ENCODE measurements at places on chromosomes 11 and 22. TPM values are rescaled to one million over a fixed set of nuclear protein-coding genes. Genes with fewer than 3 reads are reported as not detected.

DNA sequence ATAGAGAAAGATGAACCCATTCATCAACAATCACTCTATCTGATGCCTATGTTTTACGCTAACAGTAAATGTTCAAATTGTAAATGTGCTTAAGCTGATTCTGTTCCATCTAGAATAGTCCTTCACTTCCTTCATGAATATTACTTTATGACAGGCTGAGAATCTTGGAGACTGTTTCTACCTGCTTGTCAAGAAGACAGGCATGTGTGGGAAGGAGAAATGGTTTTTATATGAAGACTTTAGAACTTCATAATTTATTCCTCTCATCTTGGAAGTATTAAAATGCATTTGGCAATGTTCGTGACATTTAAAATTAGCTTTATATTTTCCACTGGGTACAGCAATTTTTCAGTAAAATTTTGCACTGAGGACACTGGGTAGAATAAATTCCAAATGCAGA lies 41.0 kb downstream of the ELMOD1 start:
- no peaks in the 10 kb centered on the region for H3K36me3 ChIP-seq
- no peak overlapping the region for H3K4me3 ChIP-seq
- no peaks in the 10 kb centered on the region for H3K27me3 ChIP-seq
- H3K4me1 ChIP-seq, result no peaks in the 10 kb centered on the region
- no peak overlapping the region for H3K27ac ChIP-seq
- no peak for DNase-seq

DNA sequence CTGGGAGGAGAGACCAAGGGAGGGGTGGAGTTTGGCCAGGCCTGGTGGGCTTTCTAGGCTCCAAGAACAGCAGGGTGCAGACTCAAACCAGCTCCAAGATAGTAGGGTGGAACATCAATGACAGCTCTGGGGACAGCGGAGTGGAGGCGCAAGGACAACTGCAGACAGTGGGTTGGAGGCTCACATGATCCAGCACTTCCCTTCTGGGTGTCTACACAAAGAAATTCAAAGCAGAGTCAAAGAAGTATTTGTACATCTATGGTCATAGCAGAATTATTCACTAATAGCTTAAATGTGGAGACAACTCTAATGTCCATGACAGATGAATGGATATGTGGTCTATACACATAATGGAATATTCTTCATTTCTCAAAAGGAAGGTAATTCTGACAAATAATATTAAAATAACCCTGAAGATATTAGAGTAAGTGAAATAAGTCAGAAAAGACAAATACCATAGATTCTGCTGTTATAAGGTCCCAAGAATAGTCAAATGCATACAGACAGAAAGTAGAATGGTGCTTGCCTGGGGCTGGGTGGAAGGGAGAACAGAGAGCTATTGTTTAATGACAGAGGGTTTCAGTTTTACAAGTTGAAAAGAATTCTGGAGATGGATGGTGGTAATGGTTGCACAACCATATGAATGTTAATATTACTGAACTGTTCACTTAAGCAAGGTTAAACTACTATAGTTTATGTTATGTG lies 5.5 kb upstream of the GAB4 start:
- no peaks in the 10 kb centered on the region for H3K27me3 ChIP-seq
- H3K4me1 ChIP-seq, result no peaks in the 10 kb centered on the region
- H3K4me3 ChIP-seq, result no peak overlapping the region
- no peaks in the 10 kb centered on the region for H3K36me3 ChIP-seq
- H3K27ac ChIP-seq, result no peak overlapping the region
- no peak for DNase-seq

- H3K4me1 ChIP-seq, result peaks cover 29% of the 10 kb centered on the region
- no peaks in the 10 kb centered on the region for H3K27me3 ChIP-seq
- peak overlapping the region; percentile 60 for H3K4me3 ChIP-seq
- peak overlapping the region; percentile 32 for H3K27ac ChIP-seq
Measured at GRCh38 chr11:46296528-46297448, 19.3 kb downstream of the CREB3L1 start.

DNA sequence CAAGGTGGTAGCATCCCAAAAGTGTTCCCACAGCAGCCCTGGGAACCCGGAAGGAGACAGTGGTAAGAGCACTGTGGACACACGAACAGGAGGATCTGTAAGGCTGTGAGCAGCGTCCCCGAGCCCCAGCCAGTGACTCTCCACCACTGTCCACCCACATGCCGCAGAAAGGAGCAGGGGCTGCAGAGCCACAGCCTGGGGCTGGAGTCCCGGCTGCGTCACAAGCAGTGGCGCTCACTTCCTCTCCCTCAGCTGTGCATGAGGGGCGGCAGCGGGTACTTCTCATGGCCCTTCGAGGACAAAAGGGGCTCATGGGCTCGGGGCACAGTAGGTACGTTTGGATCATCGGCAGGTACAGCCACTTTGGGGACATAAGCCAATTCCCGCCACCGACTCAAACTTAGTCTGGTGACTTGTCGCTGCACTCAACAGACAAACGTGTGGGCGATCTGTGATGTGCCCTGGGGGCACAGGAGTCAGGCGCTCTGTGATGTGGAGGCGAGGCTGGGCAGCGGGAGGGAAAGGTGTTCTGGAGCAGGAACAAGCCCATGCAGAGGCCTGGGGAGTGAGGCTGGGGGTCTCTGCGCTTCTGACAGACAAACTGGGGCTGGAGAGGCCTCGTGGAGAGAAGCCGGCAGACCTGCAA lies 68.5 kb downstream of the SCUBE1 start:
- no peaks in the 10 kb centered on the region for H3K27me3 ChIP-seq
- H3K36me3 ChIP-seq, result no peaks in the 10 kb centered on the region
- no peak for DNase-seq
- no peak overlapping the region for H3K4me3 ChIP-seq
- peaks cover 10% of the 10 kb centered on the region for H3K4me1 ChIP-seq

- no peaks in the 10 kb centered on the region for H3K4me1 ChIP-seq
- DNase-seq, result no peak
- no peaks in the 10 kb centered on the region for H3K36me3 ChIP-seq
- H3K27me3 ChIP-seq, result no peaks in the 10 kb centered on the region
- H3K27ac ChIP-seq, result no peak overlapping the region
- no peak overlapping the region for H3K4me3 ChIP-seq
Measured at GRCh38 chr22:22717664-22718063, 73.2 kb downstream of the GGTLC2 start.

DNA sequence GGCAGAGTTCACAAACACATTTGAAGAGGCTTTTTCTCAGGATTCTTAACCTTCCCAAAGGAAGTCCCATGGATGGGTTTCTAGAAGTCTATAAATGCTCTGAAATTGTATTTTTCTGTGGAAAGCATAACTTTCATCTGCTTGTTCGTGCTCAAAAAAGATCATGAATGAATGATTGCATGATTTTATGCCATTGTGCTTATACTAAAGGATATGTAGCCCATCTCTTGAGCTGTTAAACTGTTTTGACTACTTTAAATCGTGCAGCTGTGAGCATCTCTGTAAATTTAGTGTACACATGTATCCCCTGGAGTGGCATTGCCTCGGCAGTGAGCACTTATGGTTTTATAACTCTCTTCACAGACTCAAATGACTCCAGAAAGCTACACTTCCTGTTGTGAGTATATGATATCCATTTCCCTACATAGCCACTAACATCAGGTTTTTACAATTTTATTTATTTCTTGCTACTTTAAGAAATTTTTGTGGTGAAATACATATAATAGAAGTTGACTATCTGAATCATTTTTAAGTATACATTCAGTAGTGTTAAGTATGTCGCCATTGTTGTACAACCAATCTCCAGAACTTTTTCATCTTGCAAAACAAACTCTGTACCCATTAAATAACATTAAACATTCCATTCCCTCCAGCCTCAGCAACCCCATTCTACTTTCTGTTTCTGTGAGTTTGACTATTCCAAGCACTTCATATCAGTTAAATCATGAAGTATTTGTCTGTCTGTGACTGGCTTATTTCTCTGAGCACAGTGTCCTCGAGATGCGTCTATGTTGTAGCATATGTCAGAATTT lies 8.0 kb downstream of the NEAT1 start:
- peaks cover 59% of the 10 kb centered on the region for H3K4me1 ChIP-seq
- peak overlapping the region; percentile 0 for H3K4me3 ChIP-seq
- DNase-seq, result no peak
- H3K27me3 ChIP-seq, result no peaks in the 10 kb centered on the region
- peak overlapping the region; percentile 100 for H3K27ac ChIP-seq

DNA sequence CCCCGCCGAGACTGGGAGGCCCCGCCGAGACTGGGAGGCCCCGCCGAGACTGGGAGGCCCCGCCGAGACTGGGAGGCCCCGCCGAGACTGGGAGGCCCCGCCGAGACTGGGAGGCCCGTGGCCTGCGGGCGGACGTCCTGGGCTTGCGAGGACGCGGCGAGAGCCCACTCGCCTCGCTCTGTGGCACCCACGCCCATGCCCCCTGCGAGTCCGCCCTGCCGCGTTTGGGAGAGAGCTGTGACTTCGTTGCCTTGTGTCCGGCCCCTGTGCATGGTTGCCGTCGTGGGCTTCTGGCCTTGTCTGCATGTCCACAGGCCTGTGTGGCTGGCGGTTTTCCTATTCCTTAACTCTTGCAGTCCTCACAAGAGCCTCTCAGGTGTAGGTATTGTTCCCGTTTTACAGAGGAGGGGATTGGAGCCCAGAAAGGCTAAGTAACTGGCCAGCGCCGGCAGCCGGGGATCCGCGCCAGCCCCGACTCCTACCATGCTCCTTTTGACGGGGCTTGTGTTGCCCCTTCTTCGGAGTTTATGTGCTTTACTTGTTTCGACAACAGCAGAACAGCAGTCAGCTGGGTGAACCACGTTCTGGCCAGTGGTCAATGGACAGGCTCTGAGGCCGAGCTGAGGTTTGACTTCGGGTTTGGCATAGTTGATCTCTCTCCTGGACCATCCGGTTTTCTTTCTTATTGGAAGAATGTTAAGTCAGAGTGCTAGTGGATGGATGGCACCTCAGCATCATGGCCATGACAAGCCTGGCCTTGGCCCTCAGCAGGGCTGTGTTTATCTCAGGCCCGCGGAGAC lies 741 bp downstream of the PHRF1 start:
- DNase-seq, result peak; percentile 86
- no peaks in the 10 kb centered on the region for H3K27me3 ChIP-seq
- peak overlapping the region; percentile 92 for H3K27ac ChIP-seq
- H3K4me1 ChIP-seq, result peaks cover 61% of the 10 kb centered on the region
- H3K36me3 ChIP-seq, result peaks cover 4% of the 10 kb centered on the region
- peak overlapping the region; percentile 88 for H3K4me3 ChIP-seq

- no peaks in the 10 kb centered on the region for H3K27me3 ChIP-seq
- H3K27ac ChIP-seq, result peak overlapping the region; percentile 99
- H3K36me3 ChIP-seq, result peaks cover 31% of the 10 kb centered on the region
- H3K4me3 ChIP-seq, result peak overlapping the region; percentile 89
- peaks cover 53% of the 10 kb centered on the region for H3K4me1 ChIP-seq
Measured at GRCh38 chr22:29268511-29269229, 602 bp downstream of the EWSR1 start.

- no peak overlapping the region for H3K4me3 ChIP-seq
- H3K27me3 ChIP-seq, result no peaks in the 10 kb centered on the region
- no peaks in the 10 kb centered on the region for H3K36me3 ChIP-seq
- DNase-seq, result no peak
- H3K27ac ChIP-seq, result no peak overlapping the region
Measured at GRCh38 chr22:44587737-44588310, 89.8 kb upstream of the RTL6 start.

- no peaks in the 10 kb centered on the region for H3K36me3 ChIP-seq
- no peaks in the 10 kb centered on the region for H3K27me3 ChIP-seq
- DNase-seq, result no peak
- no peaks in the 10 kb centered on the region for H3K4me1 ChIP-seq
- peak overlapping the region; percentile 52 for H3K27ac ChIP-seq
Measured at GRCh38 chr11:125348674-125349309, 147.3 kb downstream of the FEZ1 start.

GRCh38 chr11:10381736-10382135 lies 73.3 kb upstream of the AMPD3 start:
- no peaks in the 10 kb centered on the region for H3K4me1 ChIP-seq
- H3K27ac ChIP-seq, result no peak overlapping the region
- H3K27me3 ChIP-seq, result no peaks in the 10 kb centered on the region
- no peak for DNase-seq
- no peak overlapping the region for H3K4me3 ChIP-seq

DNA sequence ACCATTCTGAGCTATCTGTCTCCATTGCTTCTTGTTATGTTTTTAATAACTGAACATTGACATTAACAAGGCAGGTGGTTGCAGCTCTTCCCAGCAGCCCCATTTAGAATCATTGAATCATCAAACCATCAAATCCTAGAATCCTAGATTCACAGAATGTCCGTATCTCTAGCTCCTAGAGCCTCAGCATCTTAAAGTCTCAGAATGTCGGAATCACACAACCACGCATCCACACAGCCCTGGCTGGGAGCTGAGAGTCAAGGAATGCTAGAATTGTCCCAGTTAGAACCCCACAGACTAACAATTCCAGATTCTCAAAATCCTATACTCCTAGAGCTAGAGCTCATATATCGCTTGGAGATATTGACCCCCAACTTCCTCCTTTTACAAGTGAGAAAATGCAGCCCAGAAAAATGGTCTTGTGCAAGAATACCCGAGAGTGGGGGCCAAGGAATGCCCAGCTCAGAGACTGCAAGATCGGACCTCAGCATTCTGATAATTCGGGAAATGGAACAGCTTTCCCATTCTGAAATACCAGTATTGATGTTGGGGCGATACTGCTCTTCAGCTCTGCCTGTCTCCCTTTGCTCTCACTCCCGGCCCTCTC lies 38.8 kb downstream of the PDE2A start:
- H3K4me3 ChIP-seq, result no peak overlapping the region
- no peak overlapping the region for H3K27ac ChIP-seq
- DNase-seq, result no peak
- no peaks in the 10 kb centered on the region for H3K36me3 ChIP-seq
- H3K27me3 ChIP-seq, result peaks cover 2% of the 10 kb centered on the region

GRCh38 chr22:36546932-36547331 lies 18.0 kb upstream of the EIF3D start:
- no peaks in the 10 kb centered on the region for H3K4me1 ChIP-seq
- H3K4me3 ChIP-seq, result no peak overlapping the region
- H3K27me3 ChIP-seq, result no peaks in the 10 kb centered on the region
- H3K36me3 ChIP-seq, result no peaks in the 10 kb centered on the region
- no peak for DNase-seq
- no peak overlapping the region for H3K27ac ChIP-seq

DNA sequence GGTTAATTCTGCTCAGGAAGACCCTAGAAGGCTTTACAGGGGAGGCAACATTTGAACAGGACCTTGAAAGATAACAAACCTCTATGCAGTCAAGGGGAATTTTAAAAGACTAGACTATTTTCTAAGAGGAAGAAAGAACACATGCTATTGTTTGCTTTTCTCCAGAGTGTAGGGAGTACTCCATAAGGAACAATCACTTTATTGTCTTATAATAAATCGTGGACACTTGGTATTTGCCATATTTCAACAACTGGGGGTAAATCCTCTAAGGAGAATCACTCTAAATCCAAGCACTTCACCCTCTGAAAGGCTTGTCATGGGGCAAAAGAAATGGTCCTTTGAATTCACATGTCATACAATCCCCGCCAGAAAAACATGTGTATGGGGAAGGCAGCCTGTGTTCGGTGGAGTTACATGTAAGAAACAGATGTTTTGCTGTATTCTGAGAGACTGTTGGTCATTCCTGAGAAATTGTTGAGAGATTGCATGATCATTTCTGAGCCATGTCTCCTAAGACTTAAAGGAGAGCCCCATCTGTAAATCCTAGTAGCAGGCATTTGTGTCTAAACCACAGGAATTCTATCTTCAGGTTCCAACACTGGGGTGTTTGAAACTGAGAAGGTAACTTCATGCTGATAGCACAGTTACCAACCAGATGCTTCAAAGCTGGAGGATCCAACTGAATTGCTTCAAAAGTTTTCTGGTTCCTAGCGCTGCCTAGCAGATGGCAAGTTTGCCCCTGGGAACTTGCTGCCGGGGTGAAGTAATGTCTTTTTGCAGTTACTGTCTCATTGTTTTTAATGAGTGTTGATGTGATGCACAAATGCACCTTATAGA lies 66.8 kb downstream of the FZD4 start:
- no peaks in the 10 kb centered on the region for H3K27me3 ChIP-seq
- H3K4me3 ChIP-seq, result no peak overlapping the region
- no peaks in the 10 kb centered on the region for H3K4me1 ChIP-seq
- DNase-seq, result no peak
- H3K27ac ChIP-seq, result no peak overlapping the region

A4GALT gene
- 11.9 TPM for total RNA-seq
